ENCODE measurements at places on chromosomes 11 and 22. TPM values are rescaled to one million over a fixed set of nuclear protein-coding genes. Genes with fewer than 3 reads are reported as not detected.
A peak's percentile ranks its signal among the peaks of the same experiment; 100 is the strongest.

The SPTBN2 gene
- total RNA-seq: 2.2 TPM

The ANKK1 gene
- 9.7 TPM for total RNA-seq

The TRIM29 gene
- total RNA-seq: 0.75 TPM

GRCh38 chr22:23204125-23204488 lies 23.8 kb downstream of the BCR start:
- no peak for DNase-seq

- DNase-seq: peak; percentile 84
These were observed 24.1 kb upstream of the CDC42EP2 start for GRCh38 chr11:65290448-65291165.

- no peak for DNase-seq
These were observed 411.9 kb upstream of the B3GAT1 start for GRCh38 chr11:134823970-134824369.

The TTC28 gene
- 84.2 TPM for total RNA-seq

DNA sequence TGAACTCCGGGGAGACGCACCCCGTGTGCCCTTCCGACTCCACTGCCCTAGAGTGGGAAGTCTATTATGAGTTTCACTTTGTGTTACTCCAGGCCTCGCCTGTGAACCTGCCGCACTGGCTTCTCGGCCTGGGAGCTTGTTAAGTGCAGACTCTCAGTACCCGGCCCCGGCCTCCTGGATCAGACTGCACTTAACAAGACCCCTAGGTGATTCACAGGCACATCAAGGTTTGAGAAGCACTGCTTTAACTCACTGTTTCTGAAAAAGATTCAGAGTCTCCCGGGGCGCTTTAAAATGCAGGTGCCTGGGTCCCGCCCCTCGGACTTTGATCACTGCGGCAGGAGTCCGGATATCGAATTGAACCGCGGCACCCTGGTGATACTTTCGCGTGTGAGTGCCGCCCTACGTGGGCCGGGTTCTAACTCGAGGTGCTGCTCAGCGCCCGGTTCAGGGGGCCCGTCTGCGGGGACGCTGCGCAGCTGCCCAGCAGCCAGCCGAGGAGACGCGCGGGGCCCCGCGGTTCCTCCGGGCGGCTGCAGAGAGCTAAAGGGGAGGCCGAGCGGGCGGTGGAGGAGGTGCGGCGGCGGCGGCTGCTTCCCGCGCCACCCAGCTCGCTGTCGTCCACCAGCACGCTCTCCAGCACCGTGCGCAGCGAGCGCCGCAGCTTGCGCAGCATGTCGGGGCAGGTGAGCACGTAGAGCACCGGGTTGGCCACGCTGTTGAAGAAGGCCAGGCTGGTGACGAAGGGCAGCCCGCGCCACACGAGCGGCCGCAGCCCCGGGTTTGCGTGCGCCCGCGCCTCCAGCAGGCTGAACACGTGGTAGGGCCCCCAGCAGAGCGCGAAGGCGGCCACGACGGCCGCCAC lies 3.4 kb downstream of the PTGDR2 start:
- DNase-seq: peak; percentile 86

- no peak for DNase-seq
These were observed 51.7 kb upstream of the RTL6 start for GRCh38 chr22:44549701-44550100.

DNA sequence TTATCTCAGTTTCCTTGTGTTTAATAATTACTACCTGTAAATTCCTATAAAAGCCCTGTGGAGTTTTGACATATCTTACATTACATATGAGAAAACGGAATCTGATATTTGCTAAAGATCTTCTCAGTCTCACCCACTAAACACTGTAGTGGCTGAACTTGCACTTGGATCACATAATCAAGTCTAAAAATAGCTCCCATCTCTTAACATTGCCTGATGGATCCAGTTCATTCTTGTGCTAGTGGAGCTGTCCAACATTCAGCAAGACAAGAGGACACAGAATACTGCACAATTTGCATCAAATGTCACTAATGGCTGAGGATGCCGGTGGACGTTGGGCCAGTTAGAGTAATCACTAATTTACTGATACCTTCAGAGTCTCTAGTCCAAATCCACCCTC lies 569.9 kb upstream of the ANO5 start:
- no peak for DNase-seq

The DSCAML1 gene
- 2.9 TPM for total RNA-seq
